MG63 (cell line): ENCODE measurements at places on chromosomes 5 and 9. TPM values are rescaled to one million over a fixed set of nuclear protein-coding genes. Genes with fewer than 3 reads are reported as not detected.

The ADAMTS19 gene
- 0.20 and 1.7 TPM in 2 replicates for total RNA-seq

The CDKN2B-AS1 gene
- total RNA-seq = not detected in 2 replicates

The LCP2 gene
- total RNA-seq = not detected in 2 replicates

The SLC36A3 gene
- total RNA-seq = not detected in 2 replicates

The TUBB4B gene
- total RNA-seq = 577 and 829 TPM in 2 replicates

The SPATA31C1 gene
- not detected in 2 replicates for total RNA-seq

The ENC1 gene
- total RNA-seq = 14.5 and 35.0 TPM in 2 replicates

The ETF1 gene
- total RNA-seq = 222 and 276 TPM in 2 replicates

The KIF27 gene
- total RNA-seq = 0.69 and 1.8 TPM in 2 replicates

The MTMR12 gene
- 11.7 and 12.1 TPM in 2 replicates for total RNA-seq

The SH3TC2 gene
- 2.9 and 8.8 TPM in 2 replicates for total RNA-seq

The KIAA0825 gene
- 0.92 and 3.1 TPM in 2 replicates for total RNA-seq

The GLRA1 gene
- not detected in 2 replicates for total RNA-seq

The LRRC19 gene
- total RNA-seq = not detected in 2 replicates

The ELOVL7 gene
- 0.07 and 0.13 TPM in 2 replicates for total RNA-seq

The MZB1 gene
- not detected in 2 replicates for total RNA-seq

GRCh38 chr5:53089481-53089991 lies 20.0 kb downstream of the MOCS2 start:
- no peak for DNase-seq

DNA sequence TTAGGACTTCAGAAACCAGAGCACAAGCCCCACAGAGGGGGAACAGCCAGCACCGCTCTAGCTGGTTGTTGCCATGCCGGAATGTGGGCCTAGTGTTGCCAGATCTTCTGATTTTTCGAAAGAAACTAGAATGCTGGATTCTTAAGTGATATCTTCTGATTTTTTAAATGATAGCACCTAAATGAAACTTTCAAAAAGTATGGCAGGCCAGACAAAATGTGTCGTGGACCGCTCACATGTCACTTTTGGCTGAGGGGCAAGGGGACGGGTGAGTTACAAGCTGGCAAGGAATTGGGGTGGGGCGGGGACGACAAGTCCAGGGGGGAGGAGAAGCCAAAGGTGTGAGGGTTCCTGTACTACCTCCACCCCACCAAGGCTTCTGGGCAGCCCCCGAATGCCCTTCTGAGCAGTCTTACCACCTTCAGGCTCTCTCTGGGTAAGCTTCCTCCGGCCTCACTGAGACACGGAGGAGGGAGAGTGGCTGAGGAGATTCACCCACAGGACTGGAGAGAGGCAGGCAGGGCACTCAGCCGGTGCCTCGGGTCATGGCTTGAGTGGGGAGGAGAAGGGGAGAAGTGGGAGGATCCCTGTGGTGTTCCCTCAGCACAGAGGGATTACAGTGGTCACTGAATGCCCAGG lies 10.3 kb downstream of the B4GALT7 start:
- DNase-seq = no peak

- DNase-seq = no peak
Observed at GRCh38 chr5:158590746-158591300, 508.9 kb downstream of the EBF1 start.

DNA sequence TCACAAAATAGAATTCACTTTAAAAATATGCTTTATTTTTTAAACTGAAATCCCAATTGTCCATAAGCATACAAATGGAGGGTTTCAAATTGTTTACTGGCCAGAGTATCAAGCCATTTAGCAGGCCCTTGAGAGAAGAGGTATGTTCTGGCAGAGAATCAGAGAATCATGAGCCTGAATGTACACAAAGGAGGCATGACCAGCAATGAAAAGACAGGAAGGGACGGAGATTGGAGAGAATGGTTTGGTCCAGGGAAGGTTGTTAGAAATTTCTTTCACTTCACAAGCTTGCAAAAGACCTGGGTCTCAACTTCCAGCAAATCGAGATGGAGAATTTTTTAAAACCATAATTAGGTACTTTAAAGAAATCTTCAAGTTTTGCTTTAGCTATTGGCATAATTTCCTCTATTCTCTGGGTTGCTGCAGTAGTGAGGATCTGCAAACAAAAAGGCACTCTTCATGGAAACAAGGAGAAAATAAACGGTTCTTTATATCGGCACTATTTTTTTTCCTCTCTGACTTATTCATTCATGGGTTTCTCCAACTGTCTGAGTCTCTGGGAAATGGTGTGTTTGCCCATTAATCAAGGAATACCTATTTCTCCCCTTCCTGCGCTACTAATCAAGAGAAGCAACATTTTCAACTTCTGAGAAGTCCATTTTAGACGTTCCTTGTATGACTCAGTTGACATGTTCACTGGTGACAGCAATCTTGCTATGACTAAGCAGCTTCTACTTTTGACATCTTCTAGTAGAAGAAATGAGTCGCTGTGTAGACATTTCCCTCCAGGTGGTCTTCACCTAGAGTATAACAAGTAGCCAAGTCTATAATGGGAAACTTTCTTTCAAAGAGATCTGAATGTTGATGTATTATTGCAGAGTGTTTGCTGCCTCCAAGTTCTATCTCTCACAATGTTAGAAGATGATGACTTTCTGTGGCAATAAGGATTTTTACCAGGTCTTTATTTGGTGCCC lies 23.1 kb upstream of the ERCC6L2 start:
- peak; percentile 11 for DNase-seq

- no peak for DNase-seq
Observed at GRCh38 chr5:169301986-169302385, 1.0 kb upstream of the SLIT3 start.

- no peak for DNase-seq
Observed at GRCh38 chr5:11496137-11496719, 408.0 kb downstream of the CTNND2 start.

GRCh38 chr5:93721511-93721910 lies 19.9 kb downstream of the POU5F2 start:
- no peak for DNase-seq

DNA sequence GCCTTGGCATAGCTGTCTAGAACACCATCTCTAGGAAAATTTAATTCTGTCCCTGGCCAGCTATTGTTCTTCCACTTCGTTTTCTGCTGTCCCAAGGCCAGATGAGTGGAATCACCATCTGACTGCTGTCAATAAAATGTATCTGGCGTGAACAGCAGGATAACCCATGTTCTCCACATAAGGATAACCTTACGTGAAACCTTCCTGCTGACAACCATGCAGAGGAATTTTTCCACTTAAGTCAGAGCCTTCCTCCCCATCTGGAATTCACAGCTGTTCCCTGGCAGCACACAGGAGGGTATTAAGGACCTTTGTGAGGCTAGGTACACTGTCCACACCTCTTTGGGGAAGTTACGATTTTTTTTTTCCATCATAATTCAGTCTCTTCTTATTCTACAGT lies 28.6 kb downstream of the RNF44 start:
- DNase-seq = no peak

DNA sequence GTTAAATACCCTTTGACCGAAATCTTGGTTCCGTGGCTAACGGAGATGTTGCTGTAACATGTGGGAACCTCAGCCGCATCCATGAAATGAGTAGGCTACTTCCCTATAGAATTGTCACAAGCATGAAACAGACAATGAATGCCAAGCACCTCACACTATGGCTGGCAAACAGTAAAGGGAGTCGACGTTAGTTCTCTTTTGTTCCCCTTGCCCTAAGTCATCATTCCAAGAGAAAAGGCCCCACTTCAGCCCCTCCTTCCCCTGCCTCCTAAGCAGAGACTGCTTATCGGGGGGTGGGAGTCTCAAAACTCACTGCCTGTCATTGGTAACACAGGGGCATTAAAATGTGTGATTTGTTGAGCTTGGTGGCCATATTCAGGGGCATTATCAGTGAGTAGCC lies 159.6 kb downstream of the MAPKAP1 start:
- no peak for DNase-seq

GRCh38 chr5:33423018-33423630 lies 17.6 kb upstream of the TARS1 start:
- no peak for DNase-seq

GRCh38 chr5:132372542-132372941 lies 3.0 kb downstream of the SLC22A5 start:
- DNase-seq = no peak

GRCh38 chr9:86652736-86653135 lies 294.6 kb downstream of the GAS1 start:
- DNase-seq = no peak

GRCh38 chr5:178583279-178583678 lies 6.9 kb downstream of the COL23A1 start:
- no peak for DNase-seq

- DNase-seq = no peak
Observed at GRCh38 chr9:75083188-75083970, 4.6 kb downstream of the NMRK1 start.

DNA sequence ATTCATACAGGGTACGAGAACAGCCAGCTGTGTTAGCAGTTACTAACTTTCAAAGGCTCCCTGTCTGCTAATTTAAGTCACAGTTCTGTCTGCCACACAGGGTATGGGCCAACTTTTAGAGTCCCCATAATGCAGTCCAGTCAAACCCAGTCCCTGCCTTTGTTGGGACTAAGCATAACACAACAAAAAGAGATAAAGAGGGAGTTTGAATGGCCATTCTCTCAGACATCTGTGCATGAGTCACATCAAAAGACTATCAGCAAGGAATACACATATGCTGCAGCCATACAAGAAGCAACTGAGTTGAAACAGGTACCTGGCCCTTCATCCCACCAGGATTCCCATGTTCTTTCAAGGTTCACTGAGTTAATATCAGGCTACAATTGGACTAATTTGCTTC lies 744.5 kb upstream of the C9orf72 start:
- no peak for DNase-seq

DNA sequence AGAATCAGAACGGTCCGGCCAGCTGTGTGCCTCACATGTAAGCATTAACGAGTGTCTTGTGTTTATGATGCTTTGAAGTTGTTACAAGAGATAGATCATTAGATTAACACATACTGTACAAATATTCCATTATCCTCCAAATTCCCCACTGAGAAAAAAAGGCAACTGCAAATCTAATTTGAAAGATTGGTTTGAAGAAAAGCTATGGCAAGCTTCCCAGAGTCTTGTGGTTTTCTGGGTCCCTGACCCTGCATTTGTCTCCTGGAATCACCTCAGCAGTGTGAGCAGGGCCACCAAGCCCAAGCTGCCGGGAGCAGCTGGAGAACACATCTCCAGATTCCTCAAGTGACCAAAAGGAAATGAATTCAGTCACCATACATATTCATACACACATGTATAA lies 36.9 kb upstream of the ADAMTS16 start:
- DNase-seq = no peak

- DNase-seq = no peak
Observed at GRCh38 chr9:68961587-68961986, 52.3 kb downstream of the PRKACG start.

GRCh38 chr9:515665-516064 lies 301.0 kb downstream of the DOCK8 start:
- DNase-seq = no peak

GRCh38 chr9:112434487-112434886 lies 52.1 kb upstream of the KIAA1958 start:
- no peak for DNase-seq

- DNase-seq = no peak
Observed at GRCh38 chr5:39369123-39369815, 5.0 kb upstream of the C9 start.

GRCh38 chr5:62310426-62311143 lies 4.6 kb downstream of the KIF2A start:
- no peak for DNase-seq

- DNase-seq = no peak
Observed at GRCh38 chr9:91800473-91801030, 149.5 kb downstream of the ROR2 start.

DNA sequence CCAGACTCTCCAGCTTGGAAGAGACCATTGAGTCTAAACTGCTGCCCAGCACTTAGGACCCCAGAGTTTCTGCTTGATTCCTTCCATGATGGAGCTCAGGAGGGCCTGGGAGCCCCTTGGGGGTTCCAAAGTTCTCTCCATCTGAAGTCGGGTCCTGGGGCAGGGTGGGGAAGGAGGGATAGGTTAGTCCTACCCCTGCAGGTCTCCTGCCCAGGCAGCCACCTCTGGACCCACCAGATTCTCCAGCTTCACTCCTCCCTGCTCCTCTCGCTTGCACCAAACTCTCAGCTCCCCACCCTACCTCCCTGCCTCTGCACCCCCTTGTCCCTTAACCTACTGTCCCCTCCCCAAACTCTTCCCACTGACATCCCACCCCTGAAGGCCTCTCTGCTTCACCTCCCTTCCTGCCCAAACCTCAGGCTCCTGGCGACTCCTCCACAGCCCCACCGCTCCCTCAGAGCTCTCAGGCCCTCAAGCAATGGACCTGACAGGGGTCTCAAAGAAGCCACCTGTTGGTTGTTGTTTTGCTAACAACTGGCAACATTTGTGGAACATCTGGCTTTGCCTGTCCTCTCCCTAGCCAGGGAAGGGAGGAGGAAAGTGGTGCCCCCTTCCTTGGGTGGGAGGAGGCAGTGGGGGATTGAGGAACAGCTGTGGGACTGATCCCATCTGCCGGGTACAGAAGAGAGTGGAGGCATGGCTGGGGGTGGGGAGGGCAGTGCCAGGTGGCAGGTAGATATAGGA lies 137.5 kb downstream of the RGS3 start:
- DNase-seq = no peak

DNA sequence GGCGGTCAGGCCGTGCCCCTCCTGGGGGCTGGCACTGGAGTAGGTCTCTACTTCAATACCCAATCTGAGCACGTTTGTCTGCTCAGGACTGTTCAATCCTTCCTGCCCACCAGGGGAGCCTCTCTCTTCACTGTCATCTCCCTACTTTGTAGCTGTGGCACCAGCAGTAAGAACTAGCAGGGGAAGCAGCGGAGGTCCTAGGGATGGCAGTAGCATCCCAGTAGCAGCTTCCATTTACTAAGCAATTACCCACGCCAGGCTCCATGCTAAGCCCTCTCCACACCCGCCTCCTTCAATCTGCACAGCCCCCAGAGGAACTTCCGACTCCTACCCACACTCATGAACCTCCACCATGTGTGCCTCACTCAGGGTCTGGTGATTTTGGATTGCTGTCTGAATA lies 31.7 kb downstream of the FSTL4 start:
- DNase-seq = no peak

DNA sequence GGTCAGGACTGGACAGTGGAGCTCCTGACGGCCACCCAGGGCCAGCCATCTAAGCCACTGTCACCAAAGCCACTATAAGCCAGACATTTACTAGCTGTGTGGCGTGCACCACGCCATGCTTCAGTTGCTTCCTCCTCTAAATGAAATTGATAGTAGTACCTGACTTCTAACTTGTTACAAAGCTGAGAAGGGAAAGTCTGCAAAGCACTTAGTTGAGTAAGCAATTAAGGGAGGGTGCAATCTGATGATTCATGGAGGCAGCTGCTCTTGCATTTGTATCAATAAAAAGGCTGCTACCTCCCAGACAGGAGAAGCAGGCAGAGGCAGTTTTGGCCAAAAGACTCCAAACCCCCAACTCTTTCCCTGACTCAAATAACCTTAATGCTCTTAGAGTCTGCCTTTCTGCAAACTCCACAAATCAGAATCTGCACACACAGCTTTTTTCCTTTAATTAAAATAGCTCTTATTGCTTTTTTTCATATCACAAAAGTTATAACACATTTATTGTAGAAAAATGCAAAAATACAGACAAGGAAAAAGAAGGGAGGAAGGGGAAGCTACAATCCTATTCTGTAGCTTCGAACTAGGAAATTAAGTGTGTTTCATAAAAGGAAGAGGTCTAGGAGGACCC lies 19.3 kb upstream of the RAPGEF1 start:
- no peak for DNase-seq
